ENCODE measurements at places on chromosomes 2 and 18.

DNA sequence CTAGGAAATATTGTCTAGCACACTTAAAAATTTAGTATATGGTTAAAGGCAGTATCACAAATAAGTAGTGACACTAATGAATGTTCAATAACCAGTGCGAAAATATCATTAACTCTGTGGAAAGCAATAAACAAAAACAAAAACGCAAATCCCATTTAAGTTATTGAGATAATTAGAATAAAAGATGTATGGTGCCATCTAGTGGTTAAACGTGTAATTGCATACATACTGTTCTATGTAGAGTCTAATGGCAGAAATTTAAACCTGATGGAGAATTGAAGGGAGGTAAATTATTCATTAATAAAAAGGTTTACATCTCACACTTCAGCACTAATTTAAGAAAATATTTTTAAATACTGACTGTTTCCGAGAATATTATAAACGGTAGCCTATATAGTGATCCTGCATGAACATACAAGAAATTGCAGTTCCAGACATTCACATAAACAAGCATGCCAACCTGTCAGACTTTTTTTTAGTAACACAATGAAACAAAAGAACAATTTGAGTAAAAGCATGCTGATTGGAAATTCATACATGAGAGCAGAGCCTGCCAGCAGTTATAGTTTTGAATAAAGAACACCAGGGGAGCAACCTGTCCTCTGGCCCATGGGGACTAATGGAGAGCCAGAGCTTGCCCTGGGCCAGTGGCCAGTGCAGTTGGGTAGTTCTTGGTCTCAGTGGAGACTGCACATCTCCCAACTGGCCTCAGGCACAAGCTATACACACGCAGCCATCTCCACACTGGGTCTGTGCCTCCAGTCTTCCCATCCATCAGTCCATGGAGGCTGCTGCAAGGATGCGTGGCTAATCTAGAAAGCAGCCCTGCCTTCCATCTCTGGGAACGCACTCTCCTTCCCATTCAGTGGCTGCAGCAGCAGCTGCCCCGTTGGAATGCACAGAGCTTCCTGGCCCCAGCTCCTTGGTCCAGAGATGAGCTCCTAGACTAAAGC lies 28.0 kb downstream of the GCG start:
- DNase-seq: no peak

GRCh38 chr2:76268902-76269620 lies 558.3 kb upstream of the GCFC2 start:
- no peak for DNase-seq

- no peak for DNase-seq
Observed at GRCh38 chr2:59490192-59490591, 1063.3 kb downstream of the BCL11A start.

DNA sequence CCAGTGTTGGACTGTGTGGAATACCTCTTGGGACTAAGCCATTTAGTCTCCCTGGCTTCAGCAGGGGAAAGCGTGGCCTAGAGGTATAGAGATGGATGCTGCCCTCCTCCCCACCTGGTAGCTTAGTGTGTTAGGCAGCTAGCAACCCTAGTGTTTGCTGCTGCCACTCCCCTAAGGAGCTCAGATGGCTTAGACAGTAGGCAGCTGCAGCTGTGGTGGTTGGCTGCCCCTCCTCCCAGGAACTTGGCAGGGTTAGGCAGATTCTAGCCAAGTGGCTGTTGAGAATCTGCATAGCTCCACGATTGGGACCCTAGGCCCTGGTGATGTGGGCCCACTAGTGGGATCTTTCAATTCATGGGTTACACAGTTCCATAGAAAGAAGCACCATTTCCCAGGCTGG lies 550.4 kb upstream of the CHAC2 start:
- no peak for DNase-seq

GRCh38 chr2:126995621-126996377 lies 97.1 kb downstream of the TEX51 start:
- no peak for DNase-seq
